ENCODE measurements at places on chromosomes 12 and 14.
A peak's percentile ranks its signal among the peaks of the same experiment; 100 is the strongest.

- DNase-seq, result no peak
Observed at GRCh38 chr12:88291498-88292131, 149.5 kb downstream of the TMTC3 start.

- DNase-seq, result no peak
Observed at GRCh38 chr14:104517426-104517825, 62.1 kb upstream of the C14orf180 start.

- no peak for DNase-seq
Observed at GRCh38 chr14:85071447-85071846, 458.5 kb upstream of the FLRT2 start.

DNA sequence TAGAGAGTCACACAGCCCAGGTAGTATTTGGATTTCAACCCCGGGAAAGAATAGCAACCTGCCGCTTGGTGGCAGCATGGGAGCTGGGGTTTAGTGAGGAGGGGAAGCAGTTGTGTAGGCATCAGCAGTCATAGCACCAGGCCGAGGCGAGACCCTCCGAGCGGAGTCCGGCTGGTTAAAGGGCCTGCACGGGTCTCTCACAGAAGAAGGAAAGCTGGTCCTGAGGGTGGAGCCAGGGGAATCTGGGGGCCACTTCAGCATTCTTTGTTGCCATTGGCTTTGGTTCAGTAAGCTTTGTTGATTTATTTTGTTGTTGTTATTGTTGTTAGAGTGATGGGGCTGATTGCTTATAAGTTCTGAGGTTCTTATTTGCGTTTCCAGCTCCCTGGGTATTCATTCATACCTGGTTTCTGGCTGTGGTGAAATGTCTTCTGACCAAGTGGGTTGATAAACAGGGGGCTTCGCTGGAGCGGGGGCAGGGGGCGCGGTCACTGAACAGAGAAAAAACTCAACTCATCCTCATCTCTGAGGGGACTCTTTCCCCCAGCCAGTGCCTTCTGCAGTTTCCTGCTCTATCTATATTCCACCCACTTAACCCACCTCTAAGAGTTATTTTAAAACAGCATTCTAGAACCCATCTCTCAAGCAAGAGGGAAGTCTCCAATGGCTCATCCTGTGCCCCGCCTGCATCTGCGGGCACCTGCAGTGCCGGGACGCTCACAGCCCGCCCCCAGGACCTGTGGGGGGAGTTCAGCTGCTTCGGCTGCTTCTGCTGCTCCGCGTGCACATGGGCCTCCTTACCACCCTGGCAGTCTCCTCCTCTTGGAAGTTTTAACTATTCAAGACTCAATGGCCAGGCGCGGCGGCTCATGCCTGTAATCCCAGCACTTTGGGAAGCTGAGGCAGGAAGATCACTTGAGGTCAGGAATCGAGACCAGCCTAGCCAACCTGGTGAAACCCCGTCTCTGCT lies 11.6 kb downstream of the CKB start:
- DNase-seq, result peak; percentile 79

GRCh38 chr12:124592481-124593160 lies 25.2 kb upstream of the NCOR2 start:
- no peak for DNase-seq

DNA sequence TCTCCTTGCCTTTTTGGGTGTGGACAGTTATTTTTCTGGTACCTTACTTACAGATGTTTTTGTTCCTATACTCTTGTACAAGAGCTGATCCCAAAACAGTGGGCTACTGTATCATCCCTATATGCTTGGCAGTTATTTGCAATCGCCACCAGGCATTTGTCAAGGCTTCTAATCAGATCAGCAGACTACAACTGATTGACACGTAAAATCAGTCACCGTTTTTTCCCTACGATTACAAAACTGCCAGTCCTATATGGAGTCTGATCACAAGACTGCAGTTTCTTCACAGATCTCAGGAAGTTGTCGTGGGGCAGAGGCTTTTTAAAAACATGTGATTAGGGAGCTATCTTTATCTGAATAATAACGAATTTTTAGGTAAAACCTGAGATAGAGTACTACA lies 1.3 kb downstream of the LYSET start:
- DNase-seq, result no peak

DNA sequence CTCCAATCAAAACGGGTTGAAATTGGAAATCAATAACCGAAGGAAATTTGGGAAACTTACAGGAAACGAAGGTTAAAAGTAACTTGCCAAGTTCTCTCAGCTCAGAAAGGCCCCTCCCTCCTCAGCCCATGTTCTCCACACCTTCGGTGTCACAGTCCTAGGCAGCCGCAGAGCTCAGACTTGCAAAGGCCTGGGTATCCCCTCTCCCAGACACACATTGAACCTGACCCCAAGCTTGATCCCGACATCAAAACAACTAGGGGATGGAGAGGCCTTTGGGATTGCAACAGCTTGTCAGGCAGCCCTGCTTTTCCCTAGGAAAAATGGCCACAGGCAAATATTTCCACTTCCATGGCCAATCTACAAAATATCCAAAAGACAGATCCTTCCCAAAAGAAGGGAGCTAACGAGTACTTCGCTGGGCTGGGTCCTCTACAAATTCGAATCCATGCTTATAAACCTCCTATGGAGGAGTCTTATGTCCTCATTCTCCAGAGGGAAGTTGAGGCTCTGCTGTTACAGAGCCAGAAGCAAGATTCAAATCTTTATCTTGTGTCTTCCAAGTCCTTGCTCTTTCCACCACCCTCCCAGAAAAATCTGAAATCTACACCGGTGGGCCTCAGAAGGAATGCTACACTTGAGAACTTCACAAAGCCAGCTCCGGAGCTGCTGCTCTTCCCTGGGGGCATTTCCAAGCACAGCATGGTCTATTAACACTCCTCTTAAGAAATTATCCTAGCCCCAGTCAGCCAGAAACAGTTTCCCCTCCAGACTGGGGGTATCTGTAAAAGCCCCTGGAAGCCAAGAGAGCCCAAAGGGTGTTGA lies 35.7 kb upstream of the PNMA1 start:
- no peak for DNase-seq

- no peak for DNase-seq
Observed at GRCh38 chr12:96120359-96121100, 73.6 kb upstream of the ELK3 start.

GRCh38 chr12:6998715-6999451 lies 19.4 kb downstream of the LPCAT3 start:
- no peak for DNase-seq

DNA sequence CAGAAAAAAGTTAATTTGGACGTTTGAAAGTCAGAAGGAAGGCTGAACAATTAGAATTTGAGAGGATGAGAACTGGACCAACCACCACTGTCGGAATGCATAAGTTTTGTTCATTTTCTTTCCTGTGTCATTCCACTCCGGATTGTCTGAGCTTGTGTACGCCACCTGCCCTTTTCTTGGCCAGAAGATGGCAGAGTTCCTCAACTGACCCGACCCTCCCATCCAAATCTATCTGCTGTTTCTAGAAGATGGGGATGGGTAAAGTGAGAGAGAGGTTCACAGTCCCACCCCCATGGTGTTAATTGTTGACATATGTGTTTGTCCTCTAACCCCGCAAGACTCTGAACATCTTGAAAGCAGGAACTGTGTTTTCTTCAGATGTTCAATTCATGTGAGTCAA lies 388.0 kb downstream of the VRK1 start:
- no peak for DNase-seq

DNA sequence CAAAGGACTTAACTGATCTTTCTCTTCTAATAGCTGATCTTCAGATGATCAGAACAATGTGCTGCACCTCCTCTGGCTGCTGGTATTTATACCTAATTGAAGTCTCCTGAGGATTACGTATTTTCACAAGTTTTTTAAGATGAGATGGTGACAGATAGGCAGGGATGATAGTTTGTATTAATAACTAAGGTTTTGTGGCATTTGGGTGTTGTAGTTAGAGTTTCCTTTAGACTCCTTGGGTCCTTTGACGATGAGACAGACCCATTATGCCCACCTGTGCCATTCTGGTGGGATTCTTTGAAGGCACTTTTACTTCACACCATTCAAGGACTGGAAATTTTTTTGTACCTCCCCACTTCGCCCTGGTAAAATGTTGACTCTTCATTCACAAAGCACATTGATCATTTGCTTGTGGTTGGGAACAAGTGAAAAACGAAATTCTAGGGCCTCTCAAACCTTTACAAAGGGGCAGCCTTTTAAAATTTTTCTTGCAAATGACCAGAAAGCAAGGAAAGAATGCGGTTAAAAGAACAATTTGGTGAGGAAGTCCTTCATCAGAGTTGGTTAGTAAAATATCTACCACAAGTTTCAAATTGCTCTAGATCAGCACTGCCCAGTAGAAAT lies at the start of gene IFNG:
IFNG (minus strand) TSS at position 60 of the 624 bp plus-strand sequence. CDS start 125 bp downstream, outside the sequence.
- no peak for DNase-seq

GRCh38 chr14:100900837-100901390 lies 2.6 kb downstream of the RTL1 start:
- DNase-seq, result peak; percentile 69

DNA sequence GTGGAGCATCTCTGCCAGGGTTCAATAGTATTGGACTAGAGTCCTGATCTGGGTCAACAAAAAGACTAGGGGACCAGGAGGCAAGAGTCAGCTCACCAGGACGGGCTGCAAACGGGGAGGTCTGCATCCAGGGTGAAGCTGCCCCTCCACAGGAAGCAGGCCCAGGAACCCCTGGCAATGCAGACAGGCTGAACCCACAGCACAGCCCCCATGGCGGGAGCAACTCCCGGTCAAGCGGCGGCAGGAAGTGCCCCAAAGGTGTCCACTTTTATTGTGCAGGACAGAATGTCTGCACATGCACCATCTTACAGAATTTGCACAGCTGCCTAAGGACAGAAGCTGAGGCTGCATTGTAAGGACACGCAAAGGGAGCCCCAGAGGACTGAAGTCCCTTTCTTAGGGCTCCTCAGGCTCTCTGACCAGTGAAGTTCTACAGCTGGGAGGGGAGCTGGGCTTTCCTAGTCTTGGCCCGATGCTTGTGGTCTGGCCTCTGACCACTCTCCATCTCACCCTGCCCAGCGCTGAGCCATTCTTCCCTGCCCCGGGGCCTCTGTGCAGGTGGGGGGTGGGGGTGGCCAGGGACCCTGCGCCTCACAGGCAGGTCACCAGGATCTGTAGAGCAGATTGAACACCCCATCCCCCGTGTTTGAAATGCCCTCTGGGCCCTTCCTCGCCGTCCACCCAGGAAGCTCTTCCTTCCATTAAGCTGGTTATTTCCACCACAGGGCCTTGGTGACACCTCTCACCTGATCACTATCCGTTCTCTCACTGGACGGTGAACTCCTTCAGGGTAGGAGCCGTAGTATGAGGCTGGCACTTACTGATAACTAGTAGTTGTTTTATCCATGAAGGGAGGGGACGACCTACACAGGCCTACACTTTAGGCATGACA lies 75.9 kb downstream of the NINJ2 start:
- no peak for DNase-seq

- no peak for DNase-seq
Observed at GRCh38 chr14:64873506-64874219, 6.0 kb downstream of the SPTB start.

DNA sequence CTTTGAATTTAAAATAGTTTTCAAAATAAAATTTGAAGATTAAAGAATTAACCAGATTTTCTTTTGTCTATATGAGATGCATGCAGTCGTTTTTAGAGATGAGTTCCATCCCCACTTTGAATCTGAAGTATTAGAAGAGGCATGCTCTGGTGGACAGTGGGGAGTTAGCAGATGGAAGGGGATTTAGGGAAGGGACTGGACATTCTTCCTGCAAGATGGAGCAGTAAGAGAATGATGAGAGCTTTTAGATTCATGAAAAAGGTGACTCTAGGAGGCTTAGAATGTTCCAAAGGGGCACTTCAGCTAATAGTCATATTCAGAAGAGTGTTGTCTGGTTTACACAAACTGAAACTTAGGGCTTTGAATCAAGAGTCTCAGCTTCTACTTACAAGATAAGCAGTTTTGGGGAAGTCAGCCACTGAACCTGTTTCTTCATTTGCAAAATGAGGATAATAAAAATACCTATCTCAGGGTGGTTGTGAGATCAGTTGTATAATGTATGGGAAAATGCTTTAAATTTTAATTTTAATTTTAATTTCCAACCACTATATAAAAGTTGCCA lies 3.7 kb downstream of the ZBTB1 start:
- no peak for DNase-seq

- DNase-seq, result no peak
Observed at GRCh38 chr12:62700091-62700880, 233.7 kb downstream of the MON2 start.

DNA sequence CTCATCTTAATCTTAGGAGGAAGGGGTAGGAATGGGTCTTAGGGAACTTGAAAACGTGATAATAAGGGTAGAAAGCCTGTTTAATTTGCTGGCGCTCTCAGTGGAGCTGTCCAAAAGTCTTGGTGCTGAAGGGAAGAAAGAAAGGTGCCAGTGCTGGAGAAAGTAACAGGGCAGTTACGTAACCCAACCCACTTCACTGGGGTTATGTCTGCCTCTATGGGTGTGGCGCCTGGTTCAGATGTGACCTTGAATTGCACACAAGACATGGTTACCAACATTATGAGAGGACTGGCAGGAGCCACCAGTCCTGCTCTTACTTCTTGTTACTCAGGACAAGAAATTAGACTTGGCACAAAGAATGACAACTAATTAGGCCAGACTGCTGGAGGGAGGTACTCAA lies 18.6 kb upstream of the GPATCH2L start:
- no peak for DNase-seq

DNA sequence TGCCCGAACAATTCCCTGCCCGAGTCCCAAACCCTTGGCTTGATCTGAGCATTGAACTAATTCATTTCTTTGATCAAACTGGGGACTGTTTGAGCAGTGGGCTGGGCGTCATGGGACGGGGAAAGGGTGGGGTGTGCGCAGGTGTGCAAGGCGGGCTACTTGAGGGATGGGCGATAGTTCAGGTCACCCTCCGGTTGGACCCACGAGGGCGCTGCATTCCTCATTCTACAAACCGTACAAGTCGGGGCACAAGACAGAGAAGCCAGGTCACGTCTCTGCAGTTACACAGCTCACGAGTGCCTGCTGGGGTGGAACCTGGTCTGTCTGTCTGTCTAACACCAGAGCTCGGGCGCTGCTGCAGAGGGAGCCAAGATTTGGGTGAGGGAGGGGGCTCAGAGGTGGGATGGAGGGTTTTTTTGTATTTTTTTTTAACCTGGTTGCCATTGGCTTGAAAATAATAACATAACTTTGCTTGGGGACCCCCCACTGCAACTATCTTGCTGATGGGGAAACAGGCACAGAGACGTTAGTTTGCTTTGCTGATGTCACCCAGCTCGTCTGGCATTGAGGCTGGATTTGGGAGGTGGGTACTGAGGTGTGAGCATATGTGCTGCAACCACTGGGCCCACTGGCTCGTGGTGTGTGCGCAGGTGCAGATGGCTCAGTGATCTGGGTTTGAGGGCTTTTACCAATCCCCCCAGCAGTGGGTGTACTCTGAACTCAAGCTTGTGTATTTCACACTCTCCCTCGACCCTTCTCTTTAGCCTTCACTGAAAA lies 7.6 kb upstream of the RTL1 start:
- DNase-seq, result peak; percentile 73

- no peak for DNase-seq
Observed at GRCh38 chr12:113325916-113326315, 9.0 kb downstream of the SLC8B1 start.

GRCh38 chr14:50093496-50093895 lies 22.9 kb downstream of the VCPKMT start:
- DNase-seq, result no peak

GRCh38 chr12:75982979-75983660 lies 48.5 kb downstream of the PHLDA1 start:
- DNase-seq, result no peak

- DNase-seq, result no peak
Observed at GRCh38 chr14:33848706-33849454, 102.0 kb downstream of the EGLN3 start.
